Mammary epithelial cell (primary cell): ENCODE measurements at places on chromosomes 5 and 9. TPM values are rescaled to one million over a fixed set of nuclear protein-coding genes. Genes with fewer than 3 reads are reported as not detected.

The SPINK13 gene
- total RNA-seq: not detected

The GNE gene
- 16.5 TPM for total RNA-seq

The ZNF879 gene
- total RNA-seq: 3.8 TPM

The KCNV2 gene
- not detected in 2 replicates for total RNA-seq

The PCDHB16 gene
- total RNA-seq: 0.33 TPM

The PCDHB13 gene
- 0.27 and 0.64 TPM in 2 replicates for total RNA-seq

The F12 gene
- total RNA-seq: 5.7 TPM

The PIK3R1 gene
- total RNA-seq: 195 TPM

The CATSPER3 gene
- total RNA-seq: not detected

The SLC45A2 gene
- 0.31 TPM in 1 of 2 replicates, not detected in the other for total RNA-seq

The OR1Q1 gene
- total RNA-seq: 0.17 TPM

The PLPPR1 gene
- not detected in 2 replicates for total RNA-seq

The CAMK4 gene
- 9.1 and 9.4 TPM in 2 replicates for total RNA-seq

The PCDHB15 gene
- total RNA-seq: 0.33 TPM

The DMAC1 gene
- total RNA-seq: 62.8 and 66.8 TPM in 2 replicates

The FAM151B gene
- total RNA-seq: 0.53 and 0.73 TPM in 2 replicates

The LTC4S gene
- total RNA-seq: 0.50 TPM

The ZNF883 gene
- total RNA-seq: 2.6 and 3.2 TPM in 2 replicates

The MYOZ3 gene
- not detected in 2 replicates for total RNA-seq

The KCNN2 gene
- total RNA-seq: not detected in 2 replicates

The FOXD1 gene
- total RNA-seq: 58.1 and 78.6 TPM in 2 replicates

The ZNF483 gene
- 5.7 TPM for total RNA-seq

The LCN1 gene
- not detected in 2 replicates for total RNA-seq

The SUB1 gene
- total RNA-seq: 228 and 231 TPM in 2 replicates

The IL13 gene
- total RNA-seq: 0.27 TPM in 1 of 2 replicates, not detected in the other

The INPP5E gene
- total RNA-seq: 12.7 and 15.9 TPM in 2 replicates

The IARS1 gene
- 401 TPM for total RNA-seq

The JMY gene
- 7.5 and 14.2 TPM in 2 replicates for total RNA-seq

The TMEM215 gene
- total RNA-seq: not detected

The GABRG2 gene
- under 0.01 TPM for total RNA-seq

The LIX1 gene
- total RNA-seq: not detected in 2 replicates

The NSUN2 gene
- total RNA-seq: 57.2 TPM

The BHMT gene
- total RNA-seq: not detected in 2 replicates

The PRSS3 gene
- 1.0 TPM for total RNA-seq

The NUTM2G gene
- not detected for total RNA-seq

The PCDHGA6 gene
- 2.2 and 2.5 TPM in 2 replicates for total RNA-seq

The GPR151 gene
- total RNA-seq: not detected in 2 replicates

The SCGB3A1 gene
- not detected for total RNA-seq
